Cortex of kidney (tissue), 1 donor: ENCODE measurements at places on chromosomes 2 and 18.

GRCh38 chr2:8018956-8019355 is 662.9 kb upstream of the ID2 start:
- DNase-seq = no peak

- DNase-seq = no peak
These were observed 38.1 kb downstream of the AFTPH start for GRCh38 chr2:64562148-64562784.

GRCh38 chr2:111659361-111660333 is 224.3 kb downstream of the ANAPC1 start:
- DNase-seq = no peak

GRCh38 chr2:177231270-177231669 is 18.7 kb downstream of the HNRNPA3 start:
- DNase-seq = no peak

- no peak for DNase-seq
These were observed 990 bp upstream of the MGAT4A start for GRCh38 chr2:98731894-98732349.

DNA sequence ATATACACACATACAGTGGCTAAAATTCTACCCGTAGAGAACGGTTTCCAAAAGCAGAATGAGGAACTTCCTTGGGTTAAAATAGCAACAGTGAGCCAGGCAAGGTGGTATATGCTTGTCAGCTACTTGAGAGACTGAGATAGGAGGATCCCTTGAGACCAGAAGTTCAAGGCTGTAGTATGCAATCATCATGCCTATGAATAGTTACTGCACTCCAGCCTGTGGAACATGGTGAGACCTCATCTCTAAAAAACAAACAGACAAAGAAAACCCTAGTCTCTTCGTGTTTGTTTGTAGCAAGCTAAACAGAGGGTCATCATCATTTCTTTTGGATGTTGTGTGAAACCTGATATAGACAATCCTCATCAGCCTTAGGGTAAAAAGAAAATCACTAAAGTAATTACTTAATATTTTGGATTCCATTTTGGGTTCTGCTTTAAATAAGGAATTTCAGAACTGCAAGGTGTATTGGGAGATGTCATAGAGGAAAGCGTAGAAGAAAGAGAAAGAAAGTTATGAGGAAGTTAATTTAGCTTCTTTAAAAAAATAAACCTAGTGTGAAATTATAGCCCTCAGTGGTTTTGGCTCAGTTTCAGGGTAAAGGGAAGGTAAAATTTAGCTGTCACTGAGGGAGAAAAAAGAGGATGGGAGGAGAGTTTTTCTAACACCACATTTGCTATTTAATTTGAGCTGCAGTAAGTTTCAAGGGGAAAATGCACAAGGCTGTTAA is 46.5 kb downstream of the PLEK start:
- no peak for DNase-seq

DNA sequence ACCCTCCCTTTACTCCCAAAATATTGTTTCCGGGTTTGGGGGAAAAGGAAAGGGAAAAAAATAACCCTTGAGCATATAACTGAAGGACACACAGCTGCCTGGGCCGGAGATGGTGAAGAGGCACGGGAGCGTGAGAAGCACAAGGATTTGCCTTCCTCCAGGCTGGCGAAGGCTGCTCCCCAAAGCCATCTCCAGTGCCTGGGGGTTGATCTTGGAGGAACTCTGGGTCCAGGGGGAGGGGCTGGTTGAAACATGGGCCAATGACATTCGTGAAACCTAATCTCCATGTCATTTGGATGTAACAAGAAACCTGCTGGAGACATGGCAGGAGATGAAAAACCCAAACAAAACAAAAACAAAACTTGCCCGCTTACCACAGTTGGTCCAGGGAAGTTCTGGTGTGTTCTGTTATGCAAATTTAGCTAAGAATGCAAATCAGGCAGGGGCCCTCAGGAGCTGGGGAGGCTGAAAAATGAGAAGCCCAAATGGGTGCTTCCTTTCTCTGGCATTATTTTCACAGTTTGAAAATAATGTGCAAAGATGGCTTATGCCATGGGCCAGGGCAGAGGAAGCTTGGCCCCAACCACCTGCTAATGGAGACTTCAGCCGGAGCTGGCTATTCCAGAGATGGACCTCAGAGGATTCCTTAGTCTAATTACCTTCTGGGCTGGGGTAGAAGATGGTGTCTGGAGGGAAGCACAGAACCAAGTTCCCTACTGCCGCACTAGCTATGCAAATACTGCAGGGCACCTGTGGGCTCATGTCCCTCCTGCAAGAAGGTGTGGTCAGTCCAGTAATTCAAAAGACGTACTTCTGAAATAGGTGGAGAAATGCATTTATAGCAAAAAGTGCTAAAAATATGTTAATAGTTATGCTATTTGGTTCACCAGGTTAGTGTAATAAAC is 180.9 kb downstream of the BCL2 start:
- no peak for DNase-seq

DNA sequence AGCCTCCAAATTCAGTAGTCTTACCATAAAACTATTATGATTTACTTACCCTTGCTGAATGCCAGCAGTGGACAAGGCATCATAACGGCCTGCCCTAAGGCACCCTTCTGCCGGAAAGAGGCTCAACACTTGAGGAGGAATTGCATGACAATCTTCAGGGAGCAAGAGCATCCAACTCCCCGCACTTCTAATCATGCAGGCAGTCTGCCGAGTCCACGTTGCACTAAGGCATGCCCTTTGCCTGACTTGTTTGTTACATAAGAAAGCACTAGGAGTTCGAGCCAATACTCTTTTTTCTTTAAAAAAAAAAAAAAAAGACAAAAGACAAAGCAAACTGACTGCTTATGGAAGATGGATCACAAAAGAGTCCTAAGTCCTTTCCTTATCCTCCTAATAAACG is 17.9 kb upstream of the SPTBN1 start:
- no peak for DNase-seq

DNA sequence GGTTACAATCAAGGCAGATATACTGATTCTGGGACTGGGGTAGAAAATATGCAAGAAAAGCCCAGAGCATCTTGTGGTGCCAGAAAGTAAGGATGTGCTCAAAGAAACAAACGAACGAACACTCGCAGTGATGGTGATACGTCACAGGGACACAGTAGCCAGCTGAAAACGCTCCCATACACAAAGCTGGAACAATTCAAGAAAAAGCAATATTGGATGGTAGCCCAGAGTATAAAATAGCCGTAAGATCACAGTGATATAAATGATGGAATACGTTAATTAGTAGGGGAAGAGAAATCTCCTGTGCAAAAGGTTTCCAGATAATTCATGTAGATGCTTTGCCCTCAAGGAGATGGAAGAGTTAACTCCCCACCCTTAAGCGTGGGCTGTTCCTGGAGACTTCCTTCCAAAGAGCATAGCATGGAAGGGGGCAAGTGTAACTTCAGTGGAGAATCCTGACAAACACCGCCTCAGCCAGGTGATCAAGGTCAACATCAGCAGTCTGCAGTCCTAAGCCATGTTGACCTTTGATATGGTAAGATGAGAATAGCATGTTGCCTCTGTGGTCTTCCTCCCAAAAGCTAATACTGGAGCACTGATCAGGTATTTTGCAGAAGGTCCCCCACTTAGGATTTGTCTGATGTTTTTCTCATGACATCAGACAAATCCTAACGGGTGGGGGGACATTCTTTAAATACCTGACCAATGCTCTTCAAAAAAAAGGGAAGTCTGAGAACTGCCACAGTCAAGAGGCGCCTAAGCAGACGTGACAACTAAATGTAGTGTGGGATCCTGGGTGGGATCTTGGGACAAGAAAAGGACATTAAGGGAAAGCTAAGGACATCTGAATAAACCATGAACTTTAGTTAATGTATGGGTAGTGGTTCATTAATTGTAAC is 99.0 kb downstream of the NCK2 start:
- no peak for DNase-seq

DNA sequence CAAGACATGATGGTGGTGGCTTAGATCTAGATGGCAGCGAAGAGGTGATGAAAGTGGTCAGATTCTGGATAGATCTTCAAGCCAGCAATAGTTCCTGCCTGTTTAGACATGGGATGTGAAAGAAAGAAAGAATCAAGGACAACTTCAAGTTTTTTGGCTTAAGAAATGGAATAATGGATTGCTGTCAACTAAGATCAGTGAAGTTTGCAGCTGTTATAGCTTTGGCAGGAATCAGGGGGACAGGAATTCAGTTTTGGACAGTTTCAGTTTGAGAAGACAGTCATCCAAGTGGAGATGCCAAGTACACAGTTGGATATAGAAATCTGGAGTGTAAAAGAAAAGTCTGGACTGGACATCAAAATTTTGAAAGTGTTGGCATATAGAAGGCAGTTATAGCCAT is 283.7 kb upstream of the PKDCC start:
- no peak for DNase-seq

DNA sequence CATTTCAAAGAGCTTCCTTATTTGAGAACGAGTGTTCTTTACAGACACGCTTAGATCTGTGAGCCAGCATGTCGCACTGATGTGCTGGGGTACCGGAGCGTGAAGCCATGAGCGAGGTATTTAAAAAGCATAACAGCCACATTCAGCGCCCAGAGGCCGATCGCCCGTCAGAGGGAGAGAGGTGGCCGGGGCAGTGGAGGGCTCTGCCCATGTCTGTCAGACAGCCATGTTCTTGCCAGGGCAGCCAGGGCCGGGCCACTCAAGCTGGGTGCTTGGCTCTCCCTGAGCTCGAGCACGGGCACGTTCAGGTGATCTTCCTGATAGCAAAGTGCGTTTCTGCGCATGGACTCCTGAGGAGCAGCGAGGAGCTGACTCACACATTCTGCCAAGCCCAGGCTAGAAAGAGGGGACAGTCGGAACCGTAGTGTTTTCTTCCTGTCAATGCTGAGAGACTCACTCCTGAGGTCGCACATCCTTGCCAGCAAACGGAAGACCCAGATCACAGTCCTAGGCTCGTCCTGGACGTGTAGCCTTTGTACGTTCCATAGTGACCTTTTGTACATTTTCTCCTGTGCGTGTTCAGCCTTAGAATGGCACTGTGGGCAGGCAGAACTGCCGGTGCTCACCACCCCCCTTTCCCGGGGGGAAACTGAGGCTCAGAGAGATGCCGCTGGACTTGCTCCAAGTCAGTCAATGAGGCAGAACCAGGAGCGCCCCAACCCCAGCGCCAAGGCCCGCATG is 100.7 kb downstream of the NFATC1 start:
- no peak for DNase-seq

DNA sequence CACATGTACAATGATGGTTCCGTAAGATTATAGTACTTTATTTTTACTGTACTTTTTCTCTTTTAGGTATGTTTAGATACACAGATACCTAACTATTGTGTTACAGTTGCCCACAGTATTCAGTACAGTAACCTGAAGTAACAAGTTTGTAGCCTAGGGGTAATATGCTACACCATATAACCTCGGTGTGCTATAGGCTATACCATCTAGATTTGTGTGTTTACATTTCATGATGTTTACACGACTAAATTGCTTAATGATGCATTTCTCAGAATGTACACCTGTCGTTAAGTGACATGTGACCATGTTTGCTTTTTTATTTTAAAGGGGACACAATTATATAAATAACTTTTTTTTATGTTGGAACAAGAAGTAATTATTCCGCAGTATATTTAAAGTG is 34.5 kb downstream of the PIK3C3 start:
- DNase-seq = no peak

GRCh38 chr2:112803691-112804521 is 19.6 kb upstream of the IL1A start:
- no peak for DNase-seq

GRCh38 chr18:59005262-59005661 is 134.4 kb upstream of the SEC11C start:
- DNase-seq = no peak

DNA sequence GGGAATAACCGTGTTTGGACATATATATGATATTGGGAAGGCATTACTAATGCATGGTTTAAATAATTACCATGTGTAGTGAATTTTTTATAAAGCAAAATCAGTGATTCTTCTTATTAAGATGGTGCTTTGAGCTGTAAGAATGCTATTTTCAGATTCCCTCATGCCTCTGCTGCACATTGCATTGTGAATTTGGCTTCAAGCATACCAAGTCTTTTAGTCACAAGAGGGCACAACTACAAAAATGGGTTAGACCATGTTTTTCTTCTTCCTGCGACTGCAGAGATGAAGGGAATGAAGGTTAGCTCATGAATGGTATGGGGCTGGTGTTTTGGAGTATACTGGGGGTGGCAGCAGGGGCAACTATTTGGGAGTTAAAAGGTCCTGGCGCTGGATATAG is 320.1 kb downstream of the SLC4A3 start:
- no peak for DNase-seq

GRCh38 chr2:127133793-127134192 is 26.8 kb upstream of the BIN1 start:
- no peak for DNase-seq

DNA sequence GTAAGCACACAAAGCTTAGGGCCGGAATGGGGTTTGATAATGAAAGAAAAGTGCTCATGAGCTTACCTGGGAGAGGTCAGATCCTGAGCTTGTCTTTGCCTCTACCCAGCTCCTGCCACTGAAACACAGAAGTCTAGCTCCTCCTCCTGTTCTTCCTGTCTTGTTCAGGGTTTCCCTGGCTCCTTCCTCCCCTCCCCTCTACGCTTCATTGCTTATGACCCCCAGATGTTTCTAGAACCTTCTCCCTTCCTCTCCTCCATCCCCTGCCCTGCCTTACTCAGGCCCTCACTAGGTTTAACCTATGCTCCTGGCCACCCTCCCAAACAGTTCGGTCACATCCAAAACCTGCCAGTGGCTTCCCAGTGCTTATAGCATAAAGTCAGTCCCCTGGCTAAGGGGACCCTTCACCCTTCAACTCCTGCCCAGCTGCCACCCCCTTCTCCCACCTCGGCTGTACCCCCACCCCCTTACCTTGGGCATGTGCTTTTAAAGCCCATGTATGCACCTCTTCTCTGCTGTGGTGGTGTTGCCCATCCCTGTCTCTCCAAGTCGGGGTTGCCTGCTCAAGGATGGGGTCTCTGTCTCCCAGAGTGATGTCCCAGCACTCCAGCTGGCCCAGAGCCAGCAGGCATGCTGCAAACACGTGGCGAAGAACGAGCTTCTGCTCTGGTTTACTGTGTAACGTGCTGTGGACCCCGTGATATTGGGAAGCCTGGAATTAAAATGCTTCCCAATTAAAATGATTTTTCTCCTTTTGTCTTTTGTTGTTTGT is 233.6 kb downstream of the TPGS2 start:
- DNase-seq = no peak

DNA sequence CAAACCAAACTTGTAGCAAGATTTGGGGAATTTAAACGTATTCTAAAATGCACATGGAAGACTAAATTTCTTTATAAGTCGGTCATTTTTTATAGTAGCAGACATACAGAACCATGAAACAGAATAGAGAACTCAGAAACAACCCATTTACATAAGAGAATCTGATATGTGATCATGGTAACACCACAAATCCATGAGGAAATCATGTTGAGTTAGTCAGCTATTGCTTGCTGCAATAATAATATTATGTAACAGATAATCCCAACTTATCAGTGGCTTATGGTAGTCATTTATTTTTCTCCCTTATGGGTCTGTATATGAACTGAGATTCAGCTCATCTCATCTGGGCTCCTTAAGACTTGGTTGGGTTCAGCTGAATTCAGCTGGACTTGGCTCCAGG is 103.4 kb upstream of the SERTAD2 start:
- DNase-seq = no peak

DNA sequence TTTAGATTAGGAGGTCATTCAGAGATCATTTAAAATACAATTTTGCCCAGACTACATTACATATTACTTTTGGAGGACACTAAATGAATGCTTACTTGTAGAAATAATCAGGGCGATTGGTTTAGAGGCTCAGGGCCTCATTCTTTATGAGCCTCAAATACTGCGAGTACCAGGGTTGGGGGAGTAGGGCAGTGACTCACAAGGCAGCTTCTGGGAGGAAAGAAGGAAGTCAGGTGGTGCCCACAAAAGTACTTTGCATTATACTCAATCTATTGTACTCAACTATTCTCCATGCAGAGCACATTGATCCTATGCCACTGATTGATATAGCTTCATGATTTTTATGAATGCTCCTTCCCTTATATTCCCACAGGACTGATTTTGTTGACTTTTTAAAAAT is 166.9 kb downstream of the SOCS6 start:
- no peak for DNase-seq
